ENCODE measurements at places on chromosomes 11 and 22.

DNA sequence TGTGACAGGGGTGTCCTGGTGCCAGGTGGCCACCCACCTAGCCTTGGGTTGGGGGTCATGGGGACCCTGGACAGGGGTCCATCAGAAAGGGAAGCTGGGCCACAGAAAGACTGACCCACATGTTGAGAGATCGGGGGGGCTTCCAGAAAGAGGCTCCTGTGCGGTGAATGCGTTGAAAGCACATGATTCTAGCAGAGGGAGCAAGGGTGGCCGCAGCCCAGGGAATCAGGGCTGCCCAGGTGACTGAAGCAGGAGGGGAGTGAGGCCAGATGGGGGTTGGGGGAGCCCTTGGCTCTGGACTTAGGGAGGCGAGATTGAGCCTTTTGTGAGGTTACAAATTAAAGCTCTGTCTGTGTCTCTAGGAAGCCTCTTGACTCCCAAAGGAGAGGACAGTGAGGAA, 80.7 kb downstream of the MORC2 start:
- DNase-seq = peak; percentile 22

DNA sequence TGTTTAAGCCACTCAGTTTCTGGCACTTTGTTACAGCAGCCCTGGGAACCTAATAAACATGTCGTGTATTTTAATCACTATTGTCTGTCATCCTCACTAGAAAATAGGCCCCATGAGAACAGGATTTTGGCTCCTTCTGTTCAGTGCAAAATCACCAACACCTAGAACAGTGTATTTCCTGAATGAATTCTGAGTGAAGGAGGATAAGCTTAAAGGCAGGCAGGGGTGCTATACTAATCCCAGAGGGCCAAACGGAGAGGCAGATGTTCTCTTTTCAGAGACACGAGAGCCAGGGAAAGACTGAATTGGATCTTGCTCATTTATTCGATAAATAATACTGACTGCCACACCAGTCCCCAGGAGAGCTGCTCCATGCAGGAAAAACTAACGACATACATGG, 10.4 kb downstream of the SMCO4 start:
- DNase-seq = no peak

DNA sequence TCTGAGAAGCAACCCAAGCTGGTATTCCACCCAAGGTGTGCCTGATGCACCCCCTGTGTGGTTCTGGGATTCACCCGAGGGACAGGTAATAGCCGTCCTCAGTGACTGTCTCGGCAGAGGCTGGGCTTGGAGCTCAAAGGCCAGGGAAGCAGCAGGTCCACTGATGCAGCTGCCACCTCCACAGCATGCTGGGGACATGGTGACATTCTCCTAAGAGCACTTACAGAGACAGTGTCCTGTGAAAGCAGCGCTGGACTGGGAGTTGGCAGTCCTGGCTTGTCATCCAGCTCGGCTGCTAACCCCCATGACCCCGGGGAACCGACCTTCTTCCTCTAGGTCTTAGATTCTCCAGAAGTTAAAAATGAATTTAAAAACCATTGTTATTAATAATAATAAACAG, 72.8 kb downstream of the RPUSD4 start:
- no peak for DNase-seq

GRCh38 chr11:34468209-34468841, 29.6 kb downstream of the CAT start:
- no peak for DNase-seq

GRCh38 chr22:47294222-47294532, 531.7 kb downstream of the TBC1D22A start:
- DNase-seq = peak; percentile 11

- DNase-seq = no peak
These were observed 29.0 kb upstream of the LDLRAD3 start for GRCh38 chr11:35914816-35915215.

DNA sequence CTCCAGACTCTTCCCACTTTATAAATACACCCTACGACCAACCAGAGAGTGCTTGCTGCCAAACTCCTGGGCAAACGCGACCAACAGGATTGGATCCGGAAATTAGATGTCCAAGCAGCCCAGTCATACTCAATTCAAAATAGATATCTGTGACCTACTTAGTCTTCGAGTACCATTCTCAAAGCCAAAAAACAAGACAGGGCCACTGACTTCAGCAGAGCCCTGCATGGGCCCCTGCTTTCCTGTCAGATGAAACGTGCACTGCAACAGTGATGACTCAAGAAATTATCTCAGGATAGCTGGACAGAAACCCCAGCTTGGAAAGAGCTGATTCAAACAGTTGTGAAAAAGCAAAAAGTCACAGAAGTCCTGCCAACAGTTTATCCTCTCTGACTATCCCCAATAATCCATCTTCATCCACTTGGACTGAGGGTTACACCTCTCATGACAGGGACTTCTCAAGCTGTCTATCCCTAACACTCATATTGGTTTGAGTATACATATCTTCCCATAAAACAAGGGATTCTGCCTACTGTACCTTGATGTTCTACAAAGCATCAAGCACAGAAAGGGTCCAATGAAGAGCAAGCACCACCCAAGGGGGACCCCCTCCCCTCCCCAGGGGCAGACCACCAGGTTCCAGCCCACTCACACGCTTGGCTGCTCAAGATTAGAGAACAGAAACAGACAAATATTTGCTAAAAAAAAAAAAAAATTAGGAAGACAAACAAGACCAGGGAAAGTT, 17.4 kb downstream of the SMCO4 start:
- DNase-seq = no peak

All from ecto neural progenitor cell (in vitro differentiated cells).